ENCODE measurements at places on chromosomes 3 and 15.

GRCh38 chr3:187367561-187368103 is 553 bp upstream of the RTP4 start:
- no peak for DNase-seq

GRCh38 chr3:114213292-114213626 is 24.1 kb downstream of the ZNF80 start:
- DNase-seq = no peak

GRCh38 chr3:105351821-105352220 is 14.9 kb upstream of the ALCAM start:
- no peak for DNase-seq

- no peak for DNase-seq
Measured at GRCh38 chr3:62095756-62096155, 277.6 kb downstream of the FEZF2 start.

GRCh38 chr15:51499379-51499976 is 123.1 kb downstream of the DMXL2 start:
- no peak for DNase-seq

- DNase-seq = no peak
Measured at GRCh38 chr3:133893683-133894352, 1.9 kb downstream of the RAB6B start.

GRCh38 chr3:83928903-83929302 is 1029.9 kb upstream of the CADM2 start:
- no peak for DNase-seq

- DNase-seq = no peak
Measured at GRCh38 chr3:51836606-51837005, 24.8 kb upstream of the IQCF2 start.

- no peak for DNase-seq
Measured at GRCh38 chr3:38601956-38602550, 47.4 kb downstream of the SCN5A start.

DNA sequence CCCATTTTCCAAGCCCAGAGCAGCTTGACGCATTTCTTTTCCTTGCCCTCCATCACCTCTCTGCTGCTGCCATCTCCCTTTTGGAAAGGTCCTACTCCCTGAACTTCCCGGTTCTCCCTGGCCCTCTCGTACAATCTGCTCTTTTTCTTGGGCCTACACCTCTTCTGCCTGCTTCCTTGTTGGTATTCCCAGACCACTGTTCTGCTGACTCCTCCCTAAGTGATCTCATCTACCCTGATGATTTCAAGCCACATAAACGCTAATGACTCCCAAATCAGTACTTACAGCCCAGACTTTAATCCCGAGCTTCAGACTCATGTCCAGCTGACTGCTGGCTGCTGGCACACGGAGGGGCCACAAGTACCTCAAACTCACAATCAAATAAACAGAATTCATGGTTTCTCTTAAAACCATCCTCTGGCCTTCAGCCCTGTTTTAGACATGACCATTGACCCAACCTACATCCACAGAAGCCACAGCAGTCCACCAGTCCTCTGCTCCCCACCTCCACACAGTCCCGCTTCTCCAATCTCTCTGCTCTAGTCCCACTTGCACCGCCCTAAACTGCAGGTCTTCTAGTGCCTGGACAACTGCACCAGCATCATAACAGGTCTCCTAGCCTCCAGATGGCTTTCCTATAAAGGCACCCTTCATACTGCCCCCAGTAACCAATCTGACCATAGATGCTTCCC is 57.6 kb downstream of the AAGAB start:
- no peak for DNase-seq

- no peak for DNase-seq
Measured at GRCh38 chr15:58910456-58910855, 23.0 kb downstream of the SLTM start.

DNA sequence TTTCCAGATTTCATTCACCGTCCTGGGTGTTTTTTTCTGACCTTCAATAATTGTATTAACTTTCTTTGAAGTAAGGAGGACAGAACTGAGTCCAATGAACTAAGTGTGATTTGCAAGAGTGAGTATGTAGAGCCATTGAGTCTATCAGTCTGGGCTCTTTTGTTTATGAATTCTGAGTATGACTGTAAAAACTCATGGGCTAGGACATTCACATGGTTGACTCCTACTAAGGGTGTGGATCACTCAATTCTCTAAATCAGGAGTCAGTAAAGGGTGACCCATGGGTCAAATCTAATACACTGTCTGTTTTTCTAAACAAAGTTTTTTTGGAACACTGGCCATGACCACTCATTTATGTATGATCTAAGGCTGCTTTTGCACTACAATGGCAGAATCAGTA is 269.0 kb downstream of the ZNF385D start:
- DNase-seq = no peak

GRCh38 chr3:59150039-59150438 is 100.2 kb upstream of the CFAP20DC start:
- no peak for DNase-seq

DNA sequence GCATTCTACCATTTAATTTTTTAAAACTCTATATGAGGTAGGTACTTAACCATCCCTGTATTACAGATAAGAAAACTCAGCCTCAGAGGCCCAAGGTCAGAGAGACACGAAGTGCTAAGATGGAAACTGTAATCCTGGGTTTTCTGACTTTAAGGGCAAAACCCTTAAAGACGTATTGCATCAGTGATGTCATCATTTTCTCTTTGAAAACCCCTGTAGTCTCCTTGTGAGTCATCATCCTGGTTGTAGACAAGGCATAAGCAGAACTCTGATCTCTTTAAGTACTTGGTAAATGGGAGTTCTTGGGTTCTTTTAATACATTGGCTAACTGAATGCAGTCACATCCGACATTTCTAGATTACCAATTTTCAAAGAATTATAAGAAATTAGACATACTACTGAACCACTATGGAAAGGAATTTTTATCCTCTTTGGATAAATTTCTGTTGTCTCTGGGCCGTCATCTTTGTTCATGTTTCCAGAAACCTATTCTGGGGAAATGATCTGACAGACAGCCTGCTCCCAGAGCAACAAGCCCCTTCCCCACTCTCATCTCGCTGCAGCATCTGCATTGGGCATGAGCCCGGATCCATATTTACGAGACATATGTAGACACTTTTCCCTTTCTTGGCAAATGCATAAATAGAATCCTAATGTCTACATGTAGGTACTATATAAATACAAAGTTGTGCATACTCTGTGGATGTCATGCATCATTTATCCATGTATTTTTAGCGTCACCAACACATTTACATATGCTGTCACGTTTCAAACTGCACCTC is 48.7 kb upstream of the MDFIC2 start:
- no peak for DNase-seq

DNA sequence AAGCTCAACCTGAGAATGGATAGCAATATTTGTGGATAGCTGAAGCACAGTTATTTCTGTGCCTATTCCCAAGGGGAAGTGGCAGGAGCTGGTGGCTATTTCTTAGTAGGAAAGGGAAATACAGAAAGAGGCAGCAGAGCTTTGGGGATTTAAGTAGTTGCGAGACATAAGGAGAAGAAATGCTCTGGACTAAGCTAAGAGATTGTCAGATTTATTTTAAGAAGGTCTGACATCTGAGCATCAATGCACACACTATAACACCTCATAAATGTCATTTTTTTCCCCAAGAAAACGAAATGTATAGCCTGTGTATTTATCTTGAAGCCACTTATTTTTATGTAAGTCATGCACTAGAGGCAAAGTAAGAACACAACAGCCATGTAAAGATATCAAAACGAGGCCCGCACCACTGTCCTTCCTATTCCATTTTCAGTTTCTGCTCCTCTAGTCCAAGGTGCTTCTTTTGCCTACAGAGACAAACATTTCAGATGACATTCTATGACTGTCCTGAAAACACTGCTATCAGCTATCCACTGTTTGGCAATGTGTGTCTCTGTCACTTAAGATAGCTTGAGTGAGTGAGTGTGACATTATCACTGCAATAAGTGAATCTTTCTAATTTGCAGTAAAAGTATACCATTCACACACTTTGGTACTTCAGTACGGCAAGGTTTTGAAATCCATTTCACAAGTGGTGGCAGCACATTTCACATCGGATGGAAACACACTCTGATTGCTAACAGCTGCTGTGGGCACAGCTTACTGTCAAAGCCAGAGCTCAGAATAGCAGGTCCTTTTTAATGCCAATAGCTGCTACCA is 62.7 kb upstream of the ICE2 start:
- DNase-seq = no peak
